ENCODE measurements at places on chromosomes 2 and 18. TPM values are rescaled to one million over a fixed set of nuclear protein-coding genes. Genes with fewer than 3 reads are reported as not detected.

The COA5 gene
- 27.8 TPM for total RNA-seq

- H3K4me3 ChIP-seq, result no peak overlapping the region
- no peak overlapping the region for H3K27ac ChIP-seq
- DNase-seq, result no peak
- no peaks in the 10 kb centered on the region for H3K4me1 ChIP-seq
Measured at GRCh38 chr2:145136702-145137101, 616.8 kb upstream of the ZEB2 start.

DNA sequence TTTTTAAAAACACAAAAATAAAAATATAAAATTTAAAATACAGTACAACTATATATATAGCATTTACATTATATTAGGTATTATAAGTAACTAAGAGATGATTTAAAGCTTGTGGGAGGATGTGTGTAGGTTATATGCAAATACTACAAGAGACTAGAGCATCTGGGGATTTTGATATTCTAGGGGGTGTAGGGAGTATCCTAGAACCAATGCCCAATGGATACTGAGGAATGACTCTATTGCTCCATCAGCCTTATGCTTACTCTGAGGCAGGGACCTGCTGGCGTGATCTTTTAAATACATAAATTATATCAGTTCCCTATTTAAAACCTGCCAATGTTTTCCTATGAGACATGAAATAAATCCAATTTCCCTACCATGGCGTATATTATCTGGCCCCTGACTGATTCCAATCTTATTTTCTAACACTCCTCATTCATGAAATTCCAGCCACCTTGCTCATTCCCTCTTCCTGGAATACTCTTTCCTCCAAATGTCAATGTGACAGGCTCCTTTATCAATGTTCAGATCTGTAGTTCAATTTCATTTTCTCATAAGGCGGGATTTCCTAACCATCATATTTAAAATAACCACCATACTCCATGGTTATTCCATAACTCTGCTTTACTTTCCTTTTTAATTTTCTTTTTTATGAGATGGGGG lies 22.2 kb downstream of the SP3 start:
- no peak for DNase-seq
- no peaks in the 10 kb centered on the region for H3K27me3 ChIP-seq
- H3K4me1 ChIP-seq, result peaks cover 67% of the 10 kb centered on the region
- H3K36me3 ChIP-seq, result peaks cover 26% of the 10 kb centered on the region
- no peak overlapping the region for H3K4me3 ChIP-seq

GRCh38 chr18:10161315-10161714 lies 247.5 kb downstream of the VAPA start:
- H3K4me1 ChIP-seq, result no peaks in the 10 kb centered on the region
- H3K27ac ChIP-seq, result no peak overlapping the region
- DNase-seq, result no peak
- no peaks in the 10 kb centered on the region for H3K36me3 ChIP-seq

DNA sequence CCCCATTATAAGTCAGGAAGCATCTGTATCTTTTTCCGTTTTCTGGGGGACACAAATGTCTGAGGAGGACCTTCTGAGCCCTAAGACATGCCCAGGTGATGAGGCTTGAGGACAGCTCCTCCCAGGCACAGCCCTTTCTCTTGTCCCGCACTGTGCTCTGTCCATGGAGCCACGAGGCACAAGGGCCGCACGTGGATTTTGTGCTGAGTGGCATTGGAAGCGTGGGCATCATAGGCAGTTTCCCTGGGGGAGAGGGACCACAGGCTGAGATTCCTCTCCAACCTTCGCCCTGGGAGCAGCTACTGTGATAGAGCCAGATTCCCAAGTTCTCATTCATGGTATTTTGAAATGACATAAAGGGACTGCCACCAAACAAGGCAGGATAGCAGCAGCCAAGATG lies 139.9 kb downstream of the SH3RF3 start:
- no peak overlapping the region for H3K4me3 ChIP-seq
- H3K27me3 ChIP-seq, result peaks cover 96% of the 10 kb centered on the region
- no peak for DNase-seq
- no peak overlapping the region for H3K27ac ChIP-seq
- H3K36me3 ChIP-seq, result no peaks in the 10 kb centered on the region
